ENCODE measurements at places on chromosomes 5 and 9. TPM values are rescaled to one million over a fixed set of nuclear protein-coding genes. Genes with fewer than 3 reads are reported as not detected.

The TAS2R1 gene
- not detected for total RNA-seq

The FAXDC2 gene
- total RNA-seq, result 6.0 TPM

The ZNF454 gene
- 2.1 TPM for total RNA-seq

The PCDHA10 gene
- total RNA-seq, result 0.28 TPM

The BSPRY gene
- total RNA-seq, result not detected

The FLT4 gene
- total RNA-seq, result 0.37 TPM

The ROR2 gene
- total RNA-seq, result 29.4 TPM

The OR1J2 gene
- 0.14 TPM for total RNA-seq

The EGFL7 gene
- 15.6 TPM for total RNA-seq

The GLRA1 gene
- total RNA-seq, result not detected

The CENPP gene
- 2.4 TPM for total RNA-seq

The PPIP5K2 gene
- 34.1 TPM for total RNA-seq

The PPP3R2 gene
- not detected for total RNA-seq

The TMC1 gene
- total RNA-seq, result 0.43 TPM

The GARIN3 gene
- total RNA-seq, result not detected

The OGN gene
- 0.57 TPM for total RNA-seq

The HTR1A gene
- total RNA-seq, result not detected

The S100Z gene
- not detected for total RNA-seq

The UBE2D2 gene
- total RNA-seq, result 43.4 TPM

The SV2C gene
- total RNA-seq, result not detected

The IL13 gene
- not detected for total RNA-seq

The CATSPER3 gene
- total RNA-seq, result 0.14 TPM

The CARD9 gene
- total RNA-seq, result 2.2 TPM

The CCDC192 gene
- not detected for total RNA-seq

The SPINK7 gene
- not detected for total RNA-seq

The CLIC3 gene
- 7.8 TPM for total RNA-seq

The CHSY3 gene
- 7.7 TPM for total RNA-seq

The GCNT4 gene
- total RNA-seq, result 4.3 TPM

The ABLIM3 gene
- total RNA-seq, result 7.7 TPM

The ARL10 gene
- total RNA-seq, result 9.5 TPM

The IFNA13 gene
- not detected for total RNA-seq

The OTULIN gene
- total RNA-seq, result 11.2 TPM

The MRPS30 gene
- total RNA-seq, result 59.0 TPM

The ADAMTS2 gene
- total RNA-seq, result 68.5 TPM

The GABRA6 gene
- not detected for total RNA-seq

The ORM2 gene
- total RNA-seq, result not detected

The ANKRD33B gene
- total RNA-seq, result 8.4 TPM

The LCN2 gene
- not detected for total RNA-seq

The FBXO10 gene
- total RNA-seq, result 9.2 TPM

The CCNJL gene
- total RNA-seq, result 0.18 TPM

The TMEM215 gene
- total RNA-seq, result not detected

The BHMT2 gene
- total RNA-seq, result 3.4 TPM

The GDF9 gene
- 0.09 TPM for total RNA-seq

The SLC9A3 gene
- total RNA-seq, result 0.43 TPM

The CARTPT gene
- total RNA-seq, result not detected

The OR2V1 gene
- not detected for total RNA-seq

The FOXD4 gene
- 0.28 TPM for total RNA-seq

The UBLCP1 gene
- total RNA-seq, result 11.7 TPM

The NEUROG1 gene
- not detected for total RNA-seq

The LCNL1 gene
- total RNA-seq, result 3.4 TPM

The RNF130 gene
- 24.9 TPM for total RNA-seq

All from smooth muscle cell of bladder (primary cell).